Mesenteric fat pad (tissue), 1 donor: ENCODE measurements at places on chromosomes 1 and 21.
A peak's percentile ranks its signal among the peaks of the same experiment; 100 is the strongest.

- DNase-seq: no peak
These were observed 212.6 kb downstream of the TNR start for GRCh38 chr1:175530622-175531375.

DNA sequence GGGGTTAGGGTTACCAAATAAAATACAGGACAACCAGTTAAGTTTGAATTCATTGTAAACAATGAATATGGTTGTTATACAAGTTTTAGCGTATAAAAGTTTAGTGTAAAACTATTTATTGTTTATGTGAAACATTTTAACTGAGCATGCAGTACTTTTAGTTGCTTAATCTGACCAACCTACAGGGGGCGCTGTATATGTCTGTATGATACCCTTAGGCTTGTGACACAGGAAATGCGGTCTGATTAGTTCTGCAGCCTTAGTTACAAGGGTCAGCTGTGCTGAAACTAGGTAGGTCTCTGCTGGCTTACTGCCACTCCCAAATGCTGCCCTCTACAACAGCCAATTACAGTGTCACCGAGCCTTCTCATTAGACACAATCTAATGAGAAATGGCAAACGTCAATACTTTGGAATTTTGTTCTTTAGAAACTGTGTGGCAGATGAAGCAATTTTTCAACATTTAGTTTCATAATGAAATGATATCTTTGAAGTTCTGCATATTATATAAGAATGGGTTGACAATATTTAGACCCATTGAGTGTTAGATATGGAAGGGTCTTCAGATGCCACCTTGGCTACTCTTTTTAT is 56.2 kb downstream of the NTNG1 start:
- no peak for DNase-seq

DNA sequence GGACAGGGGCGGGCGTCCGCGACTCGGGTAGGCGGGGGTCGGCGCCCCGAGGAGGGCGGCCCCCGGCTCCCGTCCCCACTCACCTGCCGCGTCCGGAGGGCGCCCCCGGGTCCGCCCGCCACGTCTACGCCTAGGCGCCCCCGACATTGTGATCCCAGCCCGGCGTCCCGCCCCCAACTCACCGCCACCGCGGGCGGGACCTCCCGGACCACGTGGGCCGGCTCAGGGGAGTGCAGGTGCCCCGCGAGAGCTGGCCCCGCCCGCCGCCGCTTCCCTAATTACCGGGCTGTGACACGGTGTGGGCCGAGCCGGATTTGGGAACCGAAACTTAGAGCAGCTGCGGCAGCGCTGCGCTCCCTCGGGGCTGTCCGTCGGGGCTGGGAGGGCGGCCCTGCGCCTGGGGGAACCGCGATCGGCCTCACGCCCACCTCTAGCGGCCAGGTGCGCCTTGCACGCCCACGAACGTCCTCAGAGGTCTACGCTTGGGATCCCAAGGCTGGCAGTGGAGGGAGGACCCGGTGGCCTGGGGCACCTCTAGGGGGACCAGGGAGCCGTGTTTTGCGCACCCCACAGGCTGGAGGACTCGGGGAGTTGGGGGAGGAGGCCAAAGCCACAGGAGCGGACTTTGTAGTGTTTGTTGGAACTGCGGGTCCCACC is 521 bp upstream of the NADK start:
- peak; percentile 94 for DNase-seq

GRCh38 chr1:44924835-44925464 is 61.4 kb downstream of the EIF2B3 start:
- no peak for DNase-seq

DNA sequence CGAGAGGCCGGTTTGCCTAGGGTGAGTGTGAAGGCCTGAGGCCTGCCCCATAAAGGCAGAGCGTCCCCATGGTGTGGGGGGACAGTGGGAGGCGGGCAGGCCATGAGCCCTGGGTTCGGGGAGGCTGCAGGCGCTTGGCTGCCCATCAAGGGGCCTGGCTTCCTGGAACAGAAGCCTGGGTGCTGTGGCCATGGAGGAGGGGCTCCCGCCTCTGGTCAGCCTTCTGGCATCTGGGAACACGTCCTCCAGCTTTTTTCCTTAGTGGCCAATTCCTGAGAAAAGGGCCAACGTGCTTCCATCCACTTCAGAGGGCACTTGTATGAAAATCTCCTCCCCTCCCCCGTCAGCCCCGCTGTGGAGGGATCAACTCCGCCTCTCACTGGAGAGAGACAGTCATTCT is 58.7 kb downstream of the PRDM16 start:
- no peak for DNase-seq
